Right renal pelvis (tissue), 4 donors: ENCODE measurements at places on chromosomes 2 and 18. TPM values are rescaled to one million over a fixed set of nuclear protein-coding genes. Genes with fewer than 3 reads are reported as not detected.

Gene TUBA4B
- 0.97 TPM for polyA plus RNA-seq

DNA sequence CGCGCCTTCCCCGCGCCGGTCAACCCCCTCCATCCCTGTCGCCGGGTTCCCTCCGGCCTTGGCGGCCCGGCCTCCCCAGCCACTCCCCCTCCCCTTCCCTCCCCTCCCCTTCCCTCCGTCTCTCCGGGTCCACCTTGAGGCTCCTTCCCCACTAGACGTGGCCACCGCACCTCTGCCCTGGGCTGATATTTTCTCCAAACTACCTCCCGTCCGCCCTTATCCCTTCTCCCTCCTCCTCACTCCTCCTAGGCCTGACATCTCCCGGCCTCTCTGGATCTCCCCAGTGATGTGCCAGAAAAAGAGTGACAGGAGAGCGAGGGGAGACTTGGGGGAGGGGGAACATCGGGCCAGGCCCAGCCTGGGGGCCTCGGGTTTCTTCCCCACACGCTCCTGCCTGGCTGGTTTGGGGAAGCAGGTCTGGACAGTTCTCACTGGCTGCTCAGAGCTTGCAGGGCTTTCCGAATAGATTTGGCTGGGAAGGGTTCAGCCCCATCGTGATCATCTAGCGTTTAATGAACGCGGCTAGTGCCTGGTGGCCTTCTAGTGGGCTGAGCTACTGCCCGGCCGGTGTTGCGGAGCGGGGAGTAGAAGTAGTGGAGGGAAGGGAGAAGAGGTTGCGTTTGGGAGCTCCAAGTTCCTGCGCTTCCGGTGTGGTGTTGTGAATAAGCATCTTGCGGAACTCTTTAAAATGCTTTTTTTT is 641 bp downstream of the MAPRE3 start:
- DNase-seq = no peak

Gene IL18RAP
- polyA plus RNA-seq = 0.36 TPM

Gene AKAIN1
- polyA plus RNA-seq = not detected

GRCh38 chr18:49001587-49001986 is 50.8 kb upstream of the SMAD7 start:
- no peak for DNase-seq

GRCh38 chr18:79396431-79397246 is 909 bp downstream of the NFATC1 start:
- no peak for DNase-seq

Gene PROM2
- 24.9 TPM for polyA plus RNA-seq

Gene NFATC1
- polyA plus RNA-seq = 6.6 TPM

DNA sequence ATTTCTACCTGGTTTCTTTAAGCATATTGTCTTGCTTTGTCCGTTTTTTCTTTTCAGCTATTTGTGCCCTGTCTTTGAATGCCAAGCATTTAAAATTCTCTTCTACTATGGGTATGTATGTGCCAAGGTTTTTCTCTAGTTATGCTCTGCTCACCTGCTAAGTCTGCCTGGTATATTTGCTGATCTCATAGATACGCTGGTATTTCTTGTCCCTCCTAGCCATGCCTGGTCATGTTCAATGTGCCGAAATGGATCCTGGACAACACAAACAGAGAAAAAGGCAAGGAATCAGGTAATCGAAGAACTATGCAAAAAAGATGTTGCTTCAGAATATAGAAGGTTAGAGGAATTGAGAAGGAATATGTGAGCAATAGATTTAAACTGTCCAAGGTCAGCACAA is 14.9 kb upstream of the KDM3A start:
- no peak for DNase-seq

- no peak for DNase-seq
Observed at GRCh38 chr2:151833984-151834383, 5.8 kb upstream of the ARL5A start.

Gene NPHP1
- 15.6 TPM for polyA plus RNA-seq

DNA sequence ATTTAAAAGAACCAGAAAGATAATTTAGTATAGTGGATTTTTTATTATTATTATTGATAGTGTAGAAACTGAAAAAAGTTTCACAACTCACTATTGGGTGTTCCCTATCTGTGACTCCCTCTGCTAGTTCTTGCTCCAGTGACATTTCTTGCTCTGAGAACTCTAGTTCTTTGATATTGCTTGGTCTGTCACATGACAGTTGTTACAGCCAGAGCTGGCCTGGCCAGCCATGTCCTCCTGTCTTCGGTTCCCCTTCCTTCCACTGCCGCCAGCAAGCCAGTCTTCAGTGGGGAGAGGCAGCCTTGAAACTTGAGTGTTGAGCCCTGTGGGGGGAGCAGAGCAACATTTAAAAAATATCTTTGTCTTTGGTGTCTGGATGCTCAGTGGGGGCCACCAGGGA is 7.6 kb upstream of the THOC1 start:
- no peak for DNase-seq

GRCh38 chr2:121018136-121019061 is 266.6 kb downstream of the TFCP2L1 start:
- peak; percentile 34 for DNase-seq

DNA sequence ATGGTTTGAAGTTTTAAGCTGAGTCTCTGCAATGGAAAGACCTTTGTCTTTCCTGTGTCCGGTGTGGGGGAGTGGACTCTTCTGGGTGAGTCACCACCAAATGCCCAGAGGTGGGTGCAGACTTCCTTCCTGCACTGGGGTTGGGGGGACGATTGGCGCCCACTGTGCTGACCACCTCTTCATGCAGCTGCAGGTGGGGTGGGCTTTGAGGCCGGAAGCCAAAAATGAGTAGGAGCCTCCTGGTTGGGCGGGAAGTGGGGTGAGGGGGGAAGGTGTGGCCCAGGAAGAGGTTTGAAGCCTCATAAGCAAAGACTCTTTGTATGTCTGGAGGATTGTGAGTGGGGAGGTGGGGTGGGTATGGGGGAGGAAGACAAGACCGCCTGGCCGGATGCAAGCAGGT is 27.6 kb downstream of the PAX8 start:
- no peak for DNase-seq

Gene RGPD3
- polyA plus RNA-seq = 0.10 TPM

GRCh38 chr2:189444322-189444721 is 3.0 kb downstream of the WDR75 start:
- DNase-seq = no peak

GRCh38 chr2:120547662-120548061 is 188.0 kb upstream of the GLI2 start:
- no peak for DNase-seq

Gene SCYGR6
- polyA plus RNA-seq = not detected

DNA sequence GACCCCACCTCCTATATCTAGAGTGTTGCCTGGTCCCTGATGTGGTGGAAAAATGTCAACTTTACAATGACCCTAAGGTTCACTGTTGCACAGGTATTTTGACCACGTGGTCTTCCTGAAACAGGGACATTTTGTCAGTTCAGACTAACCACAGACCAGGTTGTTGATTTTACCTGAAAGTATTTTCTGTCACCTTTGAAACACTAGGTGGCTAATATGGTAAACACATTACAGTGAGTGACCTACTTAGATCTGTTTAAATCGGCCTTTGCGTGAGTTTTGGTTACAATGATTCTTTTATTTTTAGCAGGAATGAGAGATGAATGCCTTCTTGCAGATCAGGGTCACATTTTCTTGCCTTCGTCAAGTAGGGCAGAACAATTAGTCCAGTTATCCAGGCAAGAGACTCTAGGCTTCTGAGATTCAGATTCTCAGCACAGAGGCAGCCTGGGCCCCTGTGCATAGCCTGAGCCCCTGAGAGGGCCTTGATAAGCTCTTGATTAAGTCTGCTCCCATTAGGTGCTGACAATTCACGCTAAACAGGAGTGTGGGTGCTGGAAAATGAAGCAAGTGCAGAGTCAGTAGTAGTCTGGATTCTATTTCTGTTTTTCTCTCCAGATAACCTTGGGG is 226.2 kb downstream of the KCNS3 start:
- no peak for DNase-seq

DNA sequence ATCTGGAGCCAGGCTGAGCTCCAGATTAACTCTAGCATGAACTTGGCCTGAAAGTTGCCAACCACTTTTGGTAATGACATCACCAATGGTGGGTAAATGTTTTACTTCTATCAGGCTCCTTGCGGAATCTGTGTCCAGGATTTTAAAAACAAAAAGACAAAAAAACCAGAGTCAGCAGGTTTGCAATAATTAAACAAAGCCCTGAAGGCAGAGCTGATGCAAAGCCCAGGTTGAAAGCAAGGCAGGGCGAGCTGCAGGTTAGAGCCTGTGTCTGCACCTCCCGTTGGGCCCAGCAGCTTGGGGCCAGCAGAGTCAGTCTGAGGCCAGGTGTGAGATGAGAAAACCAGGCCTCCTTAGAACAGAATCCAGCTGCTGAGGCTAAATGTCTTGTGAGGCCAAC is 29.1 kb upstream of the ALK start:
- no peak for DNase-seq

Gene SANBR
- polyA plus RNA-seq = 11.4 TPM

Gene RNF152
- polyA plus RNA-seq = 9.8 TPM

DNA sequence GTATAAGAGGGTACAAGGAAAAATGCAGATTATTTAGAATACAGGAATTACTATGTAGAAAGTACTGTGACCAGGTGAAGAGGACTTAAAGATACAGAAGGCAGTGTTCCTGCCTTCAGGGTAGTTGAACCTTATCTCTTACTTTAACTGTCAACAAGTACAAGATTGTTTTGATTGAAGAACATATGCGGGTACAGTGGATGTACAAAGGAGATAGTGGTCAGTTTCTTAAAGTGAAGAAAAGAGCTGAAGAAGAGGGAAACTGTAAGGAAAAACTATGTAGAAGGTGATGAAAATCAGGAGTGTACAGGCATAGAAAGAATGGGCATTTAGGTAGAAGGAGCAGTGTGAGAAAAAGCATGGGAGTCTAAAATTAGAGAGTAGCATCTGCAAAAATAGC is 2.2 kb downstream of the RALBP1 start:
- no peak for DNase-seq

DNA sequence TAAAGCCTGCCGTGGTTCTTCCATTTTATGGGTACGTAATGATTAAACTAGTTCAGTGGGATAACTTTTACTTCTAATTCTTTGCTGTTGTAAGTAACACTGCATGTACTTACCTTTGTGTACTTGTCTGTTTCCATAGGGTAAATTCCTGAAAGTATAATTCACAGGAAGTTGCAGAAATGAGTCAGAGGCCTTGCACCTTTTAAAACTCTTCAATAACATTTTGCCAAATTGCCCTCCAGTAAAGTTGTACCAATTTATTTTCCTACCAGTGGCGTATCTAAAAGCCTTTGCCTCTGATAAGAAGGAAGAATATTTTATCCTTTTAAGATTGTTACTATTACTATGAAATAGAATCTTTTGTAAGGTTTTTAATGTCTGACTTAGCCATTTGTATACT is 65.1 kb downstream of the CAB39 start:
- DNase-seq = no peak

DNA sequence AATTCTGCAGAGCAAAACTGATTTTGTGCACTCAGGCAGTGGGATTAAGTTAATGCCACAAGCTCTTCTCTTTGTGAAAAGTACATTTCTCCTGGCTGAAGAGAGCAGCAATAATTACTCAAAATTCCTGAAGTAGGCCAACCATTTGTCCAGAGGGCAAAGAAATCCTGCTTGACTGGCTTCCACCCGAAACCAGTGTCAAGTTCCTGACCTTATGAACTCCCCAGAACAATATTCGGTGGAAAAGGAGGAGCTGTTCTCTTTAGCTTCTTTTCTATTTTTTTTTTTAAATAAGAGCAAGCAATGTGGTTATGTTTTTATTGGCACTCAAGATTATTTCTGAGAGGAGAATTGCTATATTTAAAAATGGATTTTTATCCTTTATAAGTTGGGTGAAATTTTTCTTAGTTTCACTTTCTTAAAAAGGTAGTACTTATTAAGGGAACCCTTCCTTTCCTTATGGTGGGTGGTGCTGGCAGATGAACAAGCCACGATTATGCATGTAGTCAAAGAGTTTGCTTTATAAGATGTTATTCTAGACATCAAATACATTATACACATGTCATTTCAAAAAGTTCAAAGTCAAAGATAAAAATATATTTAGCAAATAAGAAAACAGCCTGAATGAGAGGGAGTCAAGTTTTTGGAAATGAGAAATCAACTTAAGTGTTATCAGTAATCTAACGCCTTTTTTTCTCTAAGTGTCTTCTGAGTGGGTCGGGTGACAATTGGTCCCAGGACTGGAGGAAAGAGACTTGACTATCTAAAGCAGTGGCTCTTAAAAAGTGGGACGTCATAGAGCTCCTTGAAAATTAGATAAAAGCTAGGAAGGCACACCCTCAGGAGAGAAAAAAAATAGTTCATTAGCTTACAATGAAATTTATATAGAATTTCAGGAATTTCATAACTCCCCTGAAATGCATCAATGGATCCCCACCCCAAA is 194.5 kb downstream of the IKZF2 start:
- DNase-seq = no peak

DNA sequence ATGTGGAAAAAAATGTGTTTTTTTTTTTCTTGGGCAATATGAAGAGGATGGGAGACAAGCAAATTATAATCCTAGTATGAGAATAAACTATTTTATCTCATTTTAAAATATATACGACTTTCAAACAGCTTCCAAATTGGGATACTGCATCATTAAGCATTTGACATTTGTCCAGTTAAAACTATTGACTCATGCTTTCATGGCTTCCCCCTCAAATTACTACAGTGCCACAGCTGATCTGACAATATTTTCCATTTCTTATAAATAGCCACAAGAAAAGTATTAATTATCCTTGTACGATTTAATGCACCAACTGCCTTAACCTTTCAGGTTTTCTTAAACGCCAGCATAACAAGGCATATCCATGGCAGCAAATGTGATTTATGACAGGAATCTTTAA is 1134.8 kb upstream of the ZEB2 start:
- DNase-seq = no peak

- DNase-seq = no peak
Observed at GRCh38 chr18:49658823-49659404, 97.1 kb downstream of the LIPG start.

DNA sequence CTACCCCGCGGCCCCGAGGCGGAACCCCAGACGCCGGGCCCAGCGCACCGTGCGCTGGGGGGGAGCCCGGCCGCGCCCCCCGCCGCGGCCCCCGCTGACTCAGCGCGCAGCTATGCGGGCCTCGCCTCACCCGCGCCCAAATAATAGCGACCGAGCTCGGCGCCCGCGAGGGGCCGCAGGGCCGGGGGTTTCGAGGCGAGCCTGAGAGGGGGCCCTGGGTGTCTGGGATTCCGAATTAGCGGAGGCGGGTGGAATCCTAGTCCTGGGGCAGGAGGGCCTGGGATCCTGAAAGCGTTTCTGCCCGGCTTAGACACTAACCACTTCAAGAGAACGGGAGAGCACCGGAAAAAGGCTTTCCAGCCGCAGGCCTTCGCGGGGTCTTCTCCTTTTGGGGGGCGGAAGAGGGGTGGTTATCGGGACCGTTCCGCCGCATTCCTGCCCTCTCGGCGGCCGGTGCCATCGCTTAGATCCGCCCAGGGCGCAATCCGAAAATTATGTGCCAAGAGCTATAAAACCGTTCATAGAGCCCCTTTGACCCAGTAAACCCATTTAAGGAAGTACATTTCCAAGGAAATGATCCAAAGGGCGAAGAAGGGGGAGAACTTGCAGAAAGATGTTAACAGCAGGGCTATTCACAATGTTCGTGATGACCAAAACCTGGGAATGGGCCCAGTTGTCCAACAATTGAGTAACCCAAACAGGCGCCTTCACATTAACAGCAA is 681 bp upstream of the ROCK2 start:
- peak; percentile 69 for DNase-seq

Gene BARD1
- polyA plus RNA-seq = 16.2 TPM

Gene PLEK
- 6.5 TPM for polyA plus RNA-seq

Gene ERMN
- 0.09 TPM for polyA plus RNA-seq

Gene CRYBA2
- not detected for polyA plus RNA-seq
